Stimulated activated CD8-positive, alpha-beta memory T cell treated with anti-CD3 and anti-CD28 coated beads, Interleukin-12 subunit alpha, Interleukin-12 subunit beta, amount 100 ng/mL, for 1 hour (primary cell): ENCODE measurements at places on chromosomes 16 and 17.
A peak's percentile ranks its signal among the peaks of the same experiment; 100 is the strongest.

DNA sequence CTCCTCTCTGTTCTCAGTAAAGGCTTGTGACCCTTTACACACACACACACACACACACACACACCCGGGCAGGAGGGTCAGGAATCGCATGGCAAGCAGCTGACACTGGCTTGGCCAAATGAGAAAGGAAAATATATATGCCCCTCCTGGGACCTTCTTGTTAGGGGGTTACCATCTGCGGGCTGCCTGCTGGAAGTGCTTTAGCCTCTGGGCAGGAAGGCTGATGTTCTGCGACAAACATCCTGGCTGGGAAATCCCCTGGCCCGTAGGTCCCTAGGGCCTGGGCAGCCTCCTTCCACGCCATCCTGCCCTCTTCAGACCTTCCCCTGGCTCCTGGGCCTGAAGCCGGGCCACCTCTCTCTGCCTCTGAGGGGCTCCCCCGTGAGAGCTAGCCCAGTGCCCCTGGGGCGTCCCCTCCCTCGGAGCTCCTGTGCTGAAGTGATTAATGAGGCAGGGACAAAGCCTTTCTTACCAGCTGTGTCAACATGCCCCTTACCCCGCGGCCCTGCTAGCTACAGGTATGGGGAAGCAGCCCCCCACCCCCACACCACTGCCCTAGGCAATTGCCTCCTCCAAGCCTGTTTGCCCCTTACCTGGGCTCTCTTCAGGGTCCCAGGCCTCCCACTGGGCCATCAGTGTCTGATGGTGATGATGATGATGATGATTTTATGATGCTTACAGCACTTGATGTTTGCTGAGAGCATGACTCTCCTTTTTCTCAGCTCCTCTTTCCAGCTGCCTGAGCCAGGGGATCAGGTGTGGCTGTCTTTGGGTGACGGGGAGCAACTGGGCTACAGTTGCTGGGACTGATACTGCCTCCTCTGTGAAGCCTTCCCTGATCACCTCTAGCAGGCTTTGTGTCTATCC, 32.8 kb upstream of the ETV4 start:
- DNase-seq = peak; percentile 2

- peak; percentile 72 for DNase-seq
Measured at GRCh38 chr17:77247048-77247541, 106.3 kb downstream of the SEC14L1 start.

DNA sequence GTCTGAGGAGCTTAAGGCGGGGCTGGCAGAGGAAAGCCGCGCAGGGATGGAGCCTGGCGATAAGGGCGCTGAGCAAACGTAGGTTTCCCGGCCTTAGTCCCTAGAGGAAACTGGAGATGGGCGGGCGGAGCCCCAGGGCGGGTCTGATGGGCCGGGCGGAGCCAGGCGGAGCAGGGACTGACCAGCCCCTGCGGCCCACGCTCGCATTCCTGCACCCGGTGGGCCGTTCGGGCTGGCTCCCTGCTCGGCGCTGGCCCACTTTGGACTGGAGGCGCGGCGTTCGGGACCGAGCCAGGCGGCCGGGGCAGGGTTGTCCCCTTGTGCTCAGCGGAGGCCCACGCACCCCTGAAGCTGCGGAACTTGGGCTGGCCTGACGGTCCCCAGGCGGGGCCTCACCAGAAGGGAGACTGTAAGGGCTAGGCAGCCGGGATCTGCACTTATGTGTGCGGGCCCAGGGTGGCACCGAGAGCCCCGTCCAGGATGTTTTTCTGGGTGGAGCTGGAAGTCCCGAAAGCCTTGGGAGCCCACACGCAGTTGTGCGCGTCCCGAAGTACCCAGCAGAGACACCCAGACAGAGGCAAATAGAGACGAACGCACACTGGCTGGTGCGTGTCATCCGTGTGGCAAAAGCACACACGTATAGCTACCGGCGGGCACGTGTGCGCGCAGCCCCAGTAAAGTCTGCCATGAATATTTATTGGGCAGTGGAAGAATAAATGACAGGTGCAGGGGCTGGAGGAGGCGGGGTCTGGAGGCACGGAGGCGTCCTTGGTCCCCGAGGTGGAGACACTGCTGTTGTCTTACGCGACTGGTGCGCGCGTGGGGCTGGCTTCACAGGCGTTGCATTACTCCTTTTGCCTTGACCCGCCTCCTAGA, 1.4 kb downstream of the PYDC1 start:
- no peak for DNase-seq

GRCh38 chr17:41133880-41134735, 6.2 kb downstream of the KRTAP4-6 start:
- DNase-seq = no peak

GRCh38 chr17:62825182-62825581, 17.1 kb upstream of the MARCHF10 start:
- DNase-seq = no peak

- DNase-seq = no peak
Measured at GRCh38 chr16:74450236-74450635, 29.0 kb upstream of the CLEC18B start.
